Activated CD4-positive, alpha-beta T cell treated with anti-CD3 and anti-CD28 coated beads, Interleukin-2, amount 10 ng/mL, durations not matched to agents 7 days and 5 days (primary cell): ENCODE measurements at places on chromosomes 16 and 17. TPM values are rescaled to one million over a fixed set of nuclear protein-coding genes. Genes with fewer than 3 reads are reported as not detected.

GRCh38 chr16:9279291-9280068 lies 188.0 kb downstream of the HAPSTR1 start:
- no peak for DNase-seq

DNA sequence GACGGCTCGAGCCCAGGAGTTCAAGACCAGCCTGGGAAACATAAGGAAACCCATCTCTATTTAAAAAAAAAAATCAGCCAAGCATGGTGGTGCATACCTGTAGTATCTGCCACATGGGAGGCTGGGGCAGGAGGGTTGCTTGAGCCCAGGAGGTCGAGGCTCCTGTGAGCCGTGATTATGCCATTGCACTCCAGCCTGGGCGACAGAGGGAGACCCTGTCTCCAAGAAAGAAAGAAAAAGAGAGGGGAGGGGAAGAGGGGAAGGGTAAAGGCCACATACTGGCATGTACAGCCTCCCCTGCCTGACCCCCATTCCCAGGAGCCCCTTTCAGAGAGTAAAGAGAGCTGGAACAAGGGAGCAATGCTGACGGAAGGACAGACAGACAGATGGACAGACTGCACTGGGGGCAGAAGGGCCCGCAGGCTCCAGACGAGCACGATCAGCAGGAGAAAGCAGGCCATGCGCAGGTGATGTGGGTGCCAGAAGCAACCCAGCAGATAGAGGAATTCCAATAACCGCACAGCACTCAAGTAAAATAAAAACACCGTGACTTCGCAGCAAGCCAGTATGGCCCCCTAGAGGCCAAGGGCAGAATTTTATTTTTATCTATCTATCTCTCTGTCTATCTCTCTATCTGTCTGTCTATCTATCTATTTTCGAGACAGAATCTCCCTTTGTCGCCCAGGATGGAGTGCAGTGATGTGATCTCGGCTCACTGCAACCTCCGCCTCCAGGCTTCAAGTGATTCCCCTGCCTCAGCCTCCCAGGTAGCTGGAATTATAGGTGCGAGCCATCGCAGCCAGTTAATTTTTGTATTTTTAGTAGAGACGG lies 27.1 kb upstream of the SNN start:
- DNase-seq: peak; percentile 54

PLEKHH3 gene
- 0.85 TPM for total RNA-seq

GRCh38 chr17:13735861-13736260 lies 134.1 kb upstream of the HS3ST3A1 start:
- no peak for DNase-seq

KRT20 gene
- not detected for total RNA-seq

TP53TG3B gene
- not detected for total RNA-seq

GCGR gene
- total RNA-seq: not detected

PPM1E gene
- not detected for total RNA-seq

ADAP2 gene
- total RNA-seq: 1.1 TPM

CA4 gene
- total RNA-seq: not detected
